Esophagus squamous epithelium (tissue), 5 donors: ENCODE measurements at places on chromosomes 2 and 18.

- no peak for DNase-seq
Measured at GRCh38 chr2:165746501-165746900, 47.5 kb downstream of the GALNT3 start.

- no peak for DNase-seq
Measured at GRCh38 chr18:7572822-7573221, 5.7 kb downstream of the PTPRM start.

DNA sequence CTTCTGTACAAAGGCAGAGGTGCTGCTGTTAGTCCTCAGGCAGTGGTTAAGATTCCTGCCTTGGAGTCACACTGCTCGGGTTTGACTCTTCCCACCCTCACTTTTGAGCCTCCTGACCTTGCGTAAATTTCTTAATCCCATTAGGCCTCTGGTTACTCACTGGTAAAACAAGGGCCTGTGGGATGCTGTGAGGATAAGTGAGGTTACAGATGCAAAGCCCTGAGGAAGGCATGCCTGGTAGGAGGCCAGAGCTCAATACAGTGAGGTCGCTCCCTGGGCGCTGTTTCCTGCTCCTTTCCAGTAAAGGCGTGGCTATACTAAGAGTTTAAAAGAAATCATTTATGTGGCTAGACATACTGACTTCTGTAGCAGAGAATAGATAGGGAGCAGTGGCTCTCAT is 127.5 kb upstream of the TMEM200C start:
- no peak for DNase-seq

- no peak for DNase-seq
Measured at GRCh38 chr2:130966775-130967490, 126.3 kb downstream of the FAM168B start.

GRCh38 chr18:32930695-32931301 is 158.0 kb upstream of the KLHL14 start:
- no peak for DNase-seq

GRCh38 chr18:55054021-55054990 is 95.0 kb upstream of the CCDC68 start:
- no peak for DNase-seq

DNA sequence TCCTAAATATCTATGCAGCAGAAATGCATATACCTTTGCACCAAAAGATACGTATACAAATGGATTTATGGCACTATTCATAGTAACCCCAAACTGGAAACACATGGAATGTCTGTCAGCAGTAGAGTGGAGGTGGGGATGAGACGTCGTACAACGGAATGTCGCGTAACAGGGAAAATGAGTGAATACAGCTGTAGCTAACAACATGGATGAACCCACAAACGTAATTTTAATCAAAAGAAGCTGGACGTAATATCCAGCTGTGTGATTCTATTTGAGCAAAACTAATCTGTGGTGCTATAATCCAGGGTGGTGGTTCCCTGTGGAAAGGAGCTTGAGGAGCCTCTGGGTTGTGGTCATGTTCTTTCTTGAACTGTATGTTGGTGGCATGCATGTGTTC is 89.9 kb downstream of the MTA3 start:
- no peak for DNase-seq
